ENCODE measurements at places on chromosomes 12 and 14.

- DNase-seq, result no peak
Observed at GRCh38 chr14:24312736-24313507, 1.6 kb downstream of the LTB4R start.

- no peak for DNase-seq
Observed at GRCh38 chr14:82855912-82856391, 1322.3 kb upstream of the SEL1L start.

- no peak for DNase-seq
Observed at GRCh38 chr12:6020930-6021329, 75.9 kb upstream of the ANO2 start.

- DNase-seq, result no peak
Observed at GRCh38 chr14:87430214-87430613, 562.8 kb downstream of the GALC start.

DNA sequence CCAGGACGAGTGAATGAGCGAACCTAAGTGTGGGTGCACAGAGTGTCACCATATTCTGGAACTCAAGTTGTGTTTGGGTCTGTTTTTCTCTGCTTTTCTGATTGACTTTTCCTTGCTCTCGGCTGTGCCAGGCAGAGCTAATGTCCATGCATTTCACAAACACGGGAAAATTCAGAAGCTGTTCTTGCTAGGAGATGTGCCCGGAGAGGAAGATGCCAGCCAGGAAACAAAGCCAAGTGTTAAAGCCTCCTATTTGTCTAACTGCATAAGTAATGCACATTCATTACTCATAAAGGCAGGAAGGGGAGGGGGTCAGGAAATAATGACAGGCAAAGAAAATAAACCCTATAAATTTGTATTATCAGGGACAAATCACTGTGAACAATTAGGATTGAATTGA is 250.4 kb upstream of the SFSWAP start:
- DNase-seq, result no peak

DNA sequence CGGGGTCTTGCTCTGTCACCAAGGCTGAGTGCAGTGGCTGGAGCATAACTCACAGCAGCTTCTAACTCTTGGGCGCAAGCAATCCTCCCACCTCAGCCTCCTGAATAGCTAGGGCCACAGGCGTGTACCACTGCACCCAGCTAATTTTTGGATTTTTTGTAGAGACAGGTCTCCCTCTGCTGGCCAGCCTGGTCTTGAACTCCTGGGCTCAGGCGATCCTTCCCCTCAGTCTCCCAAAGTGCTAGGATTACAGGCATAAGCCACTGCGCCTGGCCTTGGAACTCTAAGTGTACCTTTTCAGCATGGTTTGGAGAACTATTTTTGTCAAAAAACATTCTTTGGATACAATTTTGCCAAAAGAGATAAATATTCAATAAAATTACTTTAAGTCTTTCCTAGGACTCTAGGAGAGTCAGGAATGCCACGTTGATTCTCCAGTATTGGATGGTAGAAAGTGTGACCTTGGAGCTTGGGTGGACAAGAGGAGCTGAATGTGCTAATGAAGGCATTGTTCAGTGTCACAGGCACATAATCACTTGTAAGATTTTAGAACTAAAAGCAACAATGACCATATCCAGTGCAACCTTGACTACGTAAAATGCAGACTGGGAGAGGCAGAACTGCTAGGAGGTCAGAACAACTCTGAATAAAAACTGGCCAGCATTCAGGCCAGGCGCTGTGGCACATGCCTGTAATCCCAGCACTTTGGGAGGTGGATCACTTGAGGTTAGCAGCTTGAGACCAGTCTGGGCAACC is 2.8 kb downstream of the SRSF9 start:
- DNase-seq, result no peak

DNA sequence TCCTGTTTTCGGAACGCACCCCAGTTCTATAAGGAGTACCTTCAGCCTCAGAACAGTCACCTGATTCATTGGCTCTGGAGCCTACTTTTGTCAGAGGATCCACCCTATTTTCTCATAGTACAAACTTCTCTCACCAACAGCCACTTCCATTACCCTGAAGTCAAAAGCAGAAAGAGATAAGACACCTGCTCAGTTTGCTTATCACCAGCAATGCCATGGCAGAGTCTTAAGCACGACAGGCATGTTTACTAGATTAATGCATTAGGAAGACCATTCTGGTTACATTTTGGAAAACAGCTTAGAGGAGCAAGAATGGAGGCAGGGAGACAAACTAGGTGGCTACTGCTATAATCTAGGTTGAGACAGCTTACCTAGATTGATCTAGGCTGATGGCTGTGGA is 67.7 kb downstream of the GXYLT1 start:
- no peak for DNase-seq

DNA sequence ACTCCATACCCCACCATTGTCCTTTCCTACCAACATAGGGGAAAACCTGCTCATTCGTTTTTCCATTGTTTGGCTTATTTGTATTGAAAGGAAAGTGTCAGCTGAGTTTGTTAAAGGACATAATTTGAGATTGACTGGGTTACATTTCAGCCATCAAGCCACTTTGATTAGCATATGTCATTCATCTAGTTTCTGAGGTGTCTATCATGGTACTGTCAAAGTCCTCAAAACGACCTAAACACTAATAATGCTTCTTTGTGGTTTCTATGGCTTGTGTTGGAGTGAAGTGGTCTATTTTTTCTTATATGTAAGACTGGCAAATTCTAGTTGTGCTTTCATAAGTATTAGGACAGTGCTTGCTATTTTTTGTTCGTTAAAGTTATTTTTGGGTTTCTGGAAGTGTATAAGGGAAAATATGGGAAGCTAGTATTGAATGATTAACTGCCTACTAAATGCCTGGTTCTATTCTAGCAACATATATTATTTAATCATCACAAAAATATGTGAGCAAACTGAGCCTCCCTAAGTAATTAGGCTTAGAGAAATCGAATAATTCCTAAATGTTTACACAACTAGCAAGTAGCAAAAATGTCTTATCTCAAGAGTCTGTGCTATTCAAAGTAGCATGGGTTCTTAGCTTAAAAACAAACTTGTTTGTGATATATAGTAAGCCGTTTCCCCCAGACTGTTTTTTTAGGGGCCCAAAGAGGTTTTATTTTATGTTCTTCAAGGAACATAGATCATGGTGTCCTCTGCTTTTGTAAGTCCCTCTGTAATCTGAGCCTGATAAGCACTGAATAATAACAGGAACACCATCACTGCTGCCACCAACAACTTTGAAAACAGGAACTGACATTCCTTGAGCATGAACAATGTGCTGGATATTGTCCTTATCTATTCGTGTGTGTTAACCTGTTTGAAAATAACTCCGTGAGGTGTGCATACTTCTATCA is 67.1 kb downstream of the DERA start:
- no peak for DNase-seq
